Upper lobe of right lung (tissue), 1 donor: ENCODE measurements at places on chromosomes 11 and 22. TPM values are rescaled to one million over a fixed set of nuclear protein-coding genes. Genes with fewer than 3 reads are reported as not detected.

STIM1 gene
- 60.7 TPM for total RNA-seq

CLP1 gene
- 11.7 TPM for total RNA-seq

SLC22A8 gene
- not detected for total RNA-seq

- H3K27ac ChIP-seq, result no peak overlapping the region
- no peak for DNase-seq
- no peaks in the 10 kb centered on the region for H3K36me3 ChIP-seq
- peaks cover 12% of the 10 kb centered on the region for H3K27me3 ChIP-seq
Observed at GRCh38 chr22:47787501-47788227, 1025.2 kb downstream of the TBC1D22A start.

TIMM10B gene
- 45.0 TPM for total RNA-seq

KIRREL3 gene
- total RNA-seq, result not detected

KLHL35 gene
- total RNA-seq, result 3.4 TPM

DNA sequence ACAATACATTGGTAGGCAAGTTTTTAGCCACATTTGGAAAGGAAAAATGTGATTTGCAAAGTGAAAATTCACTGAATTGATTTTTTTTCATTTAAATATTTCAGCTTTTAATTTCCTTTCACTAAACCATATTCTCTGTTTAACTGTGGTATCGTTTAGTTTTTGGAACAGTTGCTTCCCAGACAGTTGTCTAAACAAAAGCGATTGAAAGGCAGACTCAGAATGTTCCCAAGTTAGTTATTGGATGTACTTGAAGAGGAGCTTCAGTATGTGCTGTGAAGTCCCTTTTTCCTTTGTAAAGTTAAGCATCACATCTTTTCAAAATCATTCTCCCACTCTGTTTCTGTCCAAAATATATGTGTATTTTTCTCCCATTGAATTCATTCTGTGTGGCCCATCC, 623.4 kb upstream of the LUZP2 start:
- H3K4me1 ChIP-seq, result no peaks in the 10 kb centered on the region
- H3K27me3 ChIP-seq, result no peaks in the 10 kb centered on the region
- DNase-seq, result no peak
- no peaks in the 10 kb centered on the region for H3K36me3 ChIP-seq

ALDH3B1 gene
- 95.9 TPM for total RNA-seq
